Left lung (tissue), 14 donors: ENCODE measurements at places on chromosomes 6 and 20. TPM values are rescaled to one million over a fixed set of nuclear protein-coding genes. Genes with fewer than 3 reads are reported as not detected.

DNA sequence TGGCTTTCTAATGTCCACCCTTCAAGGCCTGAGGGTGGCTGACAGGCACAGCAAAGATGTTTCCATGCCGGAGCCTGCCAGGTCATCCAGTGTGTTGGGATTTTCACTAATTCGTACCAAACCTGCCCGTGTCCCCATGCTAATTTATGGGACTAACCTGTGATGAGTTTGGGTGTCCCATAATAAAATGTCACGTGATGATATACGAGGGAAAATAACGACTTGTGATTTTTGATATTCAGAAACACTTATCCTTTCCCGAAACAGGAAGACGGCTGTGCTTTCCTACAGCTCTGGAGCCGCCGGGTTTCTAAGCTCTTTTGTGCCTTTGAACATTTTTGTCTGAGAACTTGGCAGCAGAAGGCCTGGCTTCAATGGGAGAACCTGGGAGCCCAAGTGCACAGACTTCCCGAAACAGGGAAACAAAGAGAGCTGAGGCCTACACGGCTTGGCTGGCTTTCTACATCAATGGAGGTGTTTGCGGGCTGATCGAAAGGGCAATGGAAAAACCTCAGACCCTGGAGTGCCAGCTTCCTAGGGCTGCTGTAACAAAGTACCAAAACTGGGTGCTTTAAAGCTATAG lies 171.9 kb upstream of the JARID2 start:
- no peak for DNase-seq

DNA sequence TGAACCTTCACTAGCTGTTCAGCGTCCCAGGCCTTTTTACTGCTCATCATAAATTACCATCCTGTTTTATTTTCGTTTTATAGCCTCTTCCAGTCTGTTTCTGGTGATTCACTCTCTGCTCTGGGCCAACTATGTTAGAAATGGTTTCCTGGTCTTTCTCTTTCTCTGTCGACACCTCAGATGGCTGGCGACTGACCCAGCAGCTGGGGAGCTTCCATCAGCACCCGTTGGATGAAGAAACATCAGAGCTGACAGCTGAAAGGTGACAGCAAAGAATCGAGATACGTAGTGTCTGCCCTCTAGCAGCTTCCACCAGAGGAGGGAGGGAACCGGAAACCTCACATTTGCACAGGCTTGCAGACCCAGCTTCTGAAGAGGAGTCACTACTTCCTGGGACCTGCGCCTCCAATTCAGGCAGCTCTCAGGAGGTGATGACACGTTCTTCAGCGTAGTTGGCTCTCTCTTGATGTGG lies 82.9 kb upstream of the MLN start:
- DNase-seq = peak; percentile 32

DNA sequence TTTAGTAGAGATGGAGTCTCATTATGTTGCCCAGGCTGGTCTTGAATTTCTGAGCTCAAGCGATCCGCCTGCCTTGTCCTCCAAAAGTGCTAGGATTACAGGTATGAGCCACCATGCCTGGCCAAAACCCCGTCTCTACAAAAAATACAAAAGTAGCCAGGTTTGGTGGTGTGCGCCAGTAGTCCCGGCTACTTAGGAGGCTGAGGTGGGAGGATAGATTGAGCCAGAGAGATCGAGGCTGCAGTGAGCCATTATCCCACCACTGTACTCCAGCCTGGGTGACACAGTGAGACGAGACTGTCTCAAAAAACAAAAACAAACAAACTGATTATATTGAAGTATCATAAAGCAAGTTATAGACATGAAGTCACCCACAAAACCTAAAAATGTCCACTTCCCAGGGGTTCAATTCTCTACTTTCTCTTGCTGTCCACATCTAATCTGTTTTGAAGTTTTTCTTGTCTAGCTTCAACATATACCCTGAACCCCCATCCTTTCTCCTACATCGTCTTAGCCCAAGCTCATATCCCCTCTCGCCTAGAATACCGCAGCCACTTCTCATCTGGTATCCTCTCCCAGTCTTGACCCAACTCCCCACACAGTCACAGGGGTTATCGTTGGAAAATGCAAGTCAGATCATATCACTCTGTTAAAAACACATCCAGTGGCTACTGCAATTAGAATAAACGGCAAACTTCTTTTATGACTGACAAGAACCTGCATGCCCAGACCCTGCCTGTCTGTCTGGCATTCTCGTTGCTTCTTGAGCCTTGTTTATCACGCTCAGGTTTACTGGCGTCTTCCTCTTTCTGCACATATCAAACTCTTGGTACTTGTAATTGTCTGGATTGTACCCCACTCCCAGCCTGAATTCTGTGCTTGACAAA lies 20.1 kb upstream of the NCOA3 start:
- no peak for DNase-seq

GRCh38 chr20:33561692-33562601 lies 72.1 kb downstream of the CBFA2T2 start:
- DNase-seq = no peak

DNA sequence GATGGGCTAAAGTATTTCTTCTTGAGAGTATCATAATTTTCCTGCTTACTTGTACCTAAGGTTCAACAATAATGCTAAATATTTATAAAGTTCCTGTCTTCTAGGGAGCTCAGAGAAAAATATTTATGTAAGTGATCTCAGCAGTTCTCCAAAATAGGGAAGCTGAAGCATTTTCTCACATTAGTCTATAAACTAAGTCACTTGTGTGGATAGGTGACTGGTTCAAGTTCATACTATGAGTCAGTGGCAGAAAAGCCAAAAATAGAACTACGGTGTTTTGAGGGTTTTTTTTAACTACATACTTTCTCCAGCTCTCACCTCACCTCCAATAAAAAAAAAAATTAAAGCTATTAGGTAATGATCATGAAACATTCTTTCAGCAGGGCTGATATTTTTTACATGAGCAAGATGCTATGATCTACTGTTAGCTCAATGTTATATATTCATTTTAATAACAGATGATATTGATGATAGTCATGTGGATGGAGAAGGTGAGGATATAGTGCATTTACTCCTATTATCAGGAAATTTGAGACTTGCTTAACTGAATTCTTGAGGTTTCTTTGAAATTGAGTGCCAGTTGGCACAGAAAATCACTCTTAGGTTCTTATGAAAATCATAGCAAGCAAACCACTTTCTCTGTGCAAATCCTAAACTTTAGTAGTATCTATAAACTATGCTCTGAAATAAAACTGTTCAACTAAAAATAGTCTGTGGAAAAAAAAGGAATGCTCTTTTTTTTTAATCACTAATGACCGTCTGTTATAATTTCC lies 4.1 kb upstream of the MOXD1 start:
- DNase-seq = no peak

DNA sequence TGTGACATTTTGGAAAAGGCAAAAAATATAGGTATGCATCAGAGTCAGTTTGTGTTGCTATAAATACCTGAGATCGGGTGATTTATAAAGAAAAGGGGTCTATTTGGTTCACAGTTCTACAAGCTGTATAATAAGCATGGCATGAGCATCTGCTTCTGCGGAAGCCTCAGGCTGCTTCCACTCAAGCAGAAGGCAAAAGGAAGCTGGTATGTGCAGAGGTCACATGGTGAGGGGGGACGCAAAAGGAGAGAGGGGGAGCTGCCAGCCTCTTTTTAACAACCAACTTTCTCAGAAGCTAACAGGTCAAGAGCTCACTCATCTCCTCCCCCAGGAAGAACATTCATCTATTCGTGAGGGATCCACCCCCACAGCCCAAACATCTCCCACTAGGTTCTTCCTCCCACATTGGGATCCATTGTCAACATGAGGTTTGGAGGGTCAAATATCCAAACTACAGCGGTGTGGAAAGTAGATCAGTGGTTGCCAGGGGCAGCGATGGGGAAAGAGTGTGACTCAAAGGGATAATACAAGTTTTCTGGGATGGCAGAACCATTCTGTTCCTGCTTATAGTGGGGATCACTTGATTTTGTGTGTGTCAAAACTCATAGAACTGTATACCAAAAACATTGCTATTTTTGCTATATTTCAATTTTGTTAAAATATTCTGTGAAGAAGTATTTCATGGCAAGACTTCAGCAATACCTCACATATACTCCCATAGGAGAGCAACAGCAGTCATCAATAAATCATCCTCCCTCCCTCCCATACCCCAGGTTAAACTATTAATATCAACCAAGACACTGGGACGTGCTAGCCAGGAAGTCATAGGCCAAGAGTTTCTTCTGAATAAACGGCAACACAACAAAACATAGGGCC lies 9.9 kb upstream of the FAM50B start:
- no peak for DNase-seq

GRCh38 chr20:54661880-54662465 lies 186.6 kb downstream of the DOK5 start:
- no peak for DNase-seq

DNA sequence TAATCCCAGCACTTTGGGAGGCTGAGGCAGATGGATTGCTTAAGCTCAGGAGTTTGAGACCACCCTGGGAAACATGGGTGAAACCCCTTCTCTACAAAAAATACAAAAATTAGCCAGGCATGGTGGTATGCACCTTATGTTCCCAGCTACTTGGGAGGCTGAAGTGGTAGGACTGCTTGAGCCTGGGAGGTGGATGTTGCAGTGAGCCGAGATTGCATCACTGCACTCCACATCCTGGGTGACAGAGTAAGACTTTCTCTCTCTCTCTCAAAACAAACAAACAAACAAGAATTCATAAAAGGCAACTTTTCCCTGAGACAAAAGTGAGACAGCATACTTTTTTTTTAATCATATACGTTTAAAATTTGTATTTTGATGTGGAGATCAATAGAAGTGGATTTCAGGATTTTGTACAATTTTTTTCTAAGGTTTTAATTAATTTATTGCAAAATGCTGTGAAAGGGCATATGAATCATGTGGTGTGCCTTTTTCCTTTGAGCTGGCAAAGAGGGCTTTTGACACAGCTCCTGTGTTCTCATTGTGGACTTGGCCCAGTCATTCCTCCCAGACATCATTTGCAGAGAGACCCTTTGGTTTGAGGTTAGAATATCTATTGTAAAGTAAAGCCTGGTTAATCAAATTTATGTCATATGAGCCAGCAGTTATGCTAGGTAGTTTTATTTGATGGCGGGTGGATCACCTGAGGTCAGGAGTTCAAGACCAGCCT lies 77.1 kb downstream of the TULP4 start:
- no peak for DNase-seq

DNA sequence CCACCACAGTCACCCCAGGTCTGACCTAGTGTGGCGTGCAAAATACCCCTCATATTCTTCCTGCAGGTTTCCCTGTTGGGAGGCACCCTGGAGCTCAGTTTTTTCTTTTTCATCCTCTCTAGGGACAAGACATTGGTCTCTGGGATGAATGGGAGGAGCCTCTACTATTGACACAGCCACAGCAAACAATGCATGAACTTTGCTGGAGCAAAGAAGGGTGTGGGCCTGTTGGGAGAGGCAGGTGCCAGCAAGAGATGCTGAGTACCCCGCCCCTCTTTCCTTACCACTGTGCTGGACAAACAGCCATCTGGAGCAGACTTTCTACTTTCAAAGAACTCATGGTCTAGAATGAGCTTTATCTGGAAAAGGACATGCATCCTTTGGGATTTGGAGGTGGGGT lies 10.1 kb downstream of the TGM3 start:
- DNase-seq = no peak

DNA sequence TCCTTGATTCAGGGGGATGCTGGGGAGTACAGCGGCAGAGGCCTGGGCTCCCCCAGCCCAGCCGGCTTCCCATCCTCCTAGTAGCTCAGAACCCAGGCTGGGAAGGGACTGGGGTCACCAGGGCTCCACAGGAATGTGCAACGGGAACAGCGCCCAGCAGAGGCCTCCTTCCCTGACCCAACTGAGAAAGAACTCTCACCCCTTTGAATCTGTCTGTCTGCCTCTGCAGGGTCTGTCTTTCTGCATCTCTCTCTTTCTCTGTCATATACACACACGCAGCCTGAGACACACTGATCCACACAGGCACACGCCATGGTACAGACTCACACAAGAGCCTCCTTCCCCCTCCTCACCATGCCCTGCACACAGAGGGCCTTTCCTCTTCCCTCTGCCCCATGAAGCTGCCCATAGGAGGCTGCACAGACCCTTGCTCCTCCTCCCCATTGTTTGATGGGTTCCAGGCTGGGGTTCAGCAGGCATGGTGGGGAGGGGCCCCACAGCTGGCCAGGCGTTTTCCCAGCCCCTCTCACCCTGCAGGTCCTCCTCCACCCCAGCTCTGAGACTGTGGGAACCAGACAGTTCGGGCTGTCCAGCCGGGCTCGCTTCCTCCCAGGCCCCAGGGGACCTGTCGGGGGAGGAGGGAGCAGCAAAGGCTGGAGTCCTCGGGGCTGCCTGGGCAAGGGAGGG lies 2.8 kb downstream of the FOXS1 start:
- no peak for DNase-seq

DNA sequence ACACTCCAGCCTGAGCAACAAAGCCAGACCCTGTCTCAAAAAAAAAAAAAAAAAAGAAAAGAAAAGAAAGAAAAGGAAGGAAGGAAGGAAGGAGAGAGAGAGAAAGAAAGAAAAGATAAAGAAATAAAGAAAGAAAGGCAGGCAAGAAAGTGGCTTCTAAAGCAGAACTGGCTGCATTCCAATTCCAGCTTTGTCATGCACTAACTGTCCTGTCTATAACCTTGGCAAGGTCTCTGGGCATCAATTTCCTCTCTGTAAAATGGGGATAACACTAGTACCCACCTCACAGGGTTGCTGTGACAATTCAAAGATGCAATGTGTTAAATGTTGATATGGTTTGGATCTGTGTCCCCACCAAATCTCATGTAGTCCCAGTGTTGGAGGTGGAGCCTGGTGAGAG lies 28.0 kb downstream of the RING1 start:
- DNase-seq = no peak

DNA sequence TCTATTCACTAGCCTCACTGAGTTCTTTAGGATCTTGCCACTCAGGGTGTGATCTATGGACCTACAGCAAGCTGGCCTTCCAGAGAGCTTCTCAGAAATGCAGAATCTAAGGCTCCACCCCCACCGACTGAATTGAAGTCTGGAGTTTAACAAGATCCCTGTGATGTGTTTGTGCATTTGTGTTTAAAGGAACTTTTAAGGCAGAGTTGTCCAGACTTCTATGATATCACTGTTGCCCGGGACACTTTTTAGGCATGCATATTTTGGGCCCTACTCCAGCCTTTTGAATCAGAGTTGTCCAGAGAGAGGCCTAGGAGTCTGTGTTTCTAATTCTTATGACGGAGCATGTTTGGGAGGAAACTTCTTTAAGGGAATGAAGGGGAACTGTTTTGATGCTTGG lies 232.3 kb downstream of the QKI start:
- no peak for DNase-seq

DNA sequence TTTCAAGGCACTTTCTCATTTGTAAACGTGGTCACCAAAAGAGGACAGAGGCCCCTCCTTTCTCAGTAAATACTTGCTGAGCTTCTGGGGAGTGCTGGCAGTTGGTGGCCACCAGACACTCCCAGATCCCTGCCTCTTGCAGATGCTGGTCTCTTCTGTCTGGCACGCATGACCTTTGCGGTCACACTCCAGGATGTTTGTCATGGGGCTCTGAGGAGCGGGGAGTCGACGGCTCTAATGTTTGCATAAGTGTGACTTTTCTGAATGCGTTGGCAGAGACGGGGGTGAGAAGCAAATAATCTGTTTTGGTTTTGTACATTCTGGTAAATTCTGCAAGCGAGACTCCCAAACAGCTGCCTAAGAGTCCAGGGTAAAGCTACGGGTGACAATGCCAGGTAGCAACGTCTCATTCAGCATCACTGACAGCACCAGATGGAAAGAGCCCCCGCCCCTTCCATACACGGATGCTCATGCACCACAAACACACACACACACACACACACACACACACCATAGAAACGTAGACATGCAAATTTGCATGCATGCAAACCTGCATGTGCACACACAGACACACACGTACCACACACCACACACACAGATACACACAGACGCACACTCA lies 101.1 kb downstream of the YTHDF1 start:
- no peak for DNase-seq

Gene FLOT1
- polyA plus RNA-seq = 123 TPM

Gene UNC5CL
- polyA plus RNA-seq = 11.2 TPM

Gene TAP2
- 15.1 TPM for polyA plus RNA-seq

Gene RAET1G
- polyA plus RNA-seq = 1.7 TPM
